Activated naive CD4-positive, alpha-beta T cell treated with anti-CD3 and anti-CD28 coated beads, Interleukin-2, amount 10 ng/mL, durations not matched to agents 7 days and 5 days (primary cell): ENCODE measurements at places on chromosomes 11 and 22.

GRCh38 chr22:19106886-19107729, 15.1 kb downstream of the DGCR2 start:
- DNase-seq = no peak

DNA sequence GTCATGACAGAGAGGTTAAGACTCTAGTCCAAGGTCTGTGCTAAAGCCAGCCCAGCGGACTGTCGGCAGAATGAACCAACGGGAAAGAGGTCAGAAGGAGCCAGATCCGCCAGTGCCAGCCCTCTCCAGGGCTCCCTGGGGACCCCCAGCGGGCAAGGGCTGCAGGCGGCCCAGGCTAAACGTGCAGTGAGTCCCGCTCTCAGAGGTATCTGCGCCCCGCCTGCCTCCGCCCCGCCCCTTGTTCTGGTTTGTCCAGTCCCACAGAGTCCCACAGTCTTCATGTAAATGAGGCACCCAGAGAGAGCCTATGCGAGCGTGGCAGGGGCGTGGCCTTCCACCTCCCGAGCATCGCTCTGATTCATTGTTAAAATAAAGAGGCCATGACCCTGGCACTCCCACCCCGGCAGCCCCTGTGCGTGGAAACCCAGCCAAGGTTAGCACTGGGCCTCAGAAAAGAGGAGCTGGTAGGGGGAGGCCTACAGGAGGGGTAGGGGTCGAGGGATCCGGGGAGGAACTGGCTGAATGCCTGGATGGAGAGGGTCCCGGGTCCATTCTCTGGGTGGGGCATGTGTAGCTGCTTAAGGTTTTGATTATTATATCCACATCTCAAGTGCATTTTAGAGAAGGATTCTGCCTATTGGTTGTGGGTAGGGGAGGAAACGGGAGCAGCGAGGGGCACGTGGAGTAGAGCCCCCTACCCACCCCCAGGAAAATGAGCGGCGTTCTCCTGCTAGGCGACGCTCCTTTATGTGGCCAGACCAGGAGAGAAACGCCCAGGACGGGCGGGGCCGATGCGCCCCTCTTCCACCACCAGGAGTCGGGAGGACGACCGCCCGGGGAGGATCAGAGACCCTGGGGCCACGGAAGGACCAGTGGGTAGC, at the start of gene TRIOBP:
Gene TRIOBP (plus strand): TSS at position 392 of the 881 bp plus-strand sequence. CDS start 4,318 bp downstream, outside the sequence.
- peak; percentile 96 for DNase-seq

GRCh38 chr22:37659066-37659896, 758 bp downstream of the PDXP start:
- peak; percentile 55 for DNase-seq

DNA sequence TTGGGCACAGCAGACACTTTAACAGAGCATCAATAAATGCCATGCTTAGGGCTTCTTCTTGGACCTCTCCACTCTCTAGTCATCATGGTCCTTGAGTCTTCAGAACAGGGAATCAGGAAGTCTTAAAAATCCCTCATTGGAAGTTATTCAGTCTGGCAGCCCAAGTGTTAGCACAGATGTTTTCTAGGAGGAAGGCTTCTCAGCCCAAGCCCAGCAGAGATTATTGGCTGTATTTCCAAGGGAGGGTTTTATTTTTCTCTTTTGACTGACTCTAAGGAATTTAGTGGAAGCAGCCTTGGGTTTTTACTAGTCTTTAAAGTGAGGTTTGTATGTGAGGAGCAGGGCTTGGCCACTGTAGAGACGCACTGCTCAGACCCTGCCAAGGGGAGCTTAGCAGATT, 41.9 kb downstream of the CEP164 start:
- no peak for DNase-seq

GRCh38 chr11:20089367-20089766, 70.9 kb downstream of the DBX1 start:
- DNase-seq = no peak

DNA sequence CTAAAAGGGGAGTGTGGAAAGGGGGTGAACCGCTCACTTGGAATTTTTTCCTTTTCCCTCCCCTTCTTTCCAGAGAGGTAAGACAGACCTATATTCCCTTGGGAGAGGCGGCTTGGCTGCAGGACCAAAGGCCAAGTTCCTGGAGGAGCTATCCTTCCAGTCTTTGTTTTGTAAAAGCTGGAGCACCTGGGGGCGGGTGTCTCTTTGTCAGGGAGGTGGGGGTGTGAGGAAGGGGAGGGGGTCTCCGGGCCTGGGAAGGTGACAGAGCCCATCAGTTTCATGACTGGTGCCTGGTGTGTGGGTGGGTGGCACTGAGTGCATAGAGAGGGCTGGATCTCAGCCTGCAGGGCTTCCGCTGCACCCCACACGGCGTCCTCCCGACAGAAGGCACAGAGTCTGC, 18.5 kb downstream of the PTPN5 start:
- no peak for DNase-seq

DNA sequence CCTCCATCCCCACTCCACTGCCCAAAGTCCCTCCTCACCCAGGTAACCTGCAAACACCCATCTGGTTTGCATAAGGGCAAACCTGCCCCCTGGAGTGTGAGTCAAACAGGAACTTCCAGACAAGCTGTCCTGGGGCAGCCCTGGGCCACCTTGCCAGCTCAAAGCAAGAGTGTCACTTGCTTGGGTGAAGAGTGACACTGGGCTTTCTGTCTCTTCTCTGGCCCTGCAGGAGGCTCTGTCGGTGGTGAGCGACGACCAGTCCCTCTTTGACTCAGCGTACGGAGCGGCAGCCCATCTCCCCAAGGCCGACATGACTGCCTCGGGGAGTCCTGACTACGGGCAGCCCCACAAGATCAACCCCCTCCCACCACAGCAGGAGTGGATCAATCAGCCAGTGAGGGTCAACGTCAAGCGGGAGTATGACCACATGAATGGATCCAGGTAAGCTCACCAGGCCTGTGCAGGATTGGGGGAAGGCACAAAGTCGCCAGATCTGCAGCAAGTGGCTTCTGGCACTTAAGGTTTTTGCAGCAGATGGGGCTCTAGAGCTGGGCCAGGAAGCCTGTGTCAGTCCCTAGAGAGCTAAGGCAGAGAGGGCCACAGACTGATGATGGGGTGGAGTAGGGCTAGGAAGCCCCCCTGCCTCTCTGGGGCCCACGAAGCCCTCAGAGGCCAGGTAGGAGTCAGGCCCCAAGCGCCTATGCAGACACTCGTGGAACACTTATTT, 64.2 kb downstream of the FLI1 start:
- peak; percentile 31 for DNase-seq

DNA sequence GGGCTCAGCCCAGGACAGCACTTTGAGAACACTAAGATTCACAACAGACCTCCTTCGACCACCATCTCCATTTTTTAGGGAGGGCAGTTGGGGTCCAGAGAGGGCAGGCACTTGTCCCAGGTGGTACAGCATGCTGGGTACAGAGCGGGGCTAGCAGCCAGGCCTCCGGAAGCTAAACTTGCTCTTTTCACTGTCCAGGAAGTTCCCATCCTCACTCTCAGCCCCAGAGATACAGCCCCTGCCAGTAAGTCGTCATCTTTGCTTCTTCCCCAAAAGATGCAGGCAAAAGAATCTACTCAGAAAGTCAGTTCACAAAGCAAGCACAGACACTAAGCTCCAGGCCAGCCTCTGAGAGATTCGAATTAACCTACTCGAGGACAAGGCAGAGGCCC, 6.7 kb upstream of the RAB3IL1 start:
- no peak for DNase-seq

DNA sequence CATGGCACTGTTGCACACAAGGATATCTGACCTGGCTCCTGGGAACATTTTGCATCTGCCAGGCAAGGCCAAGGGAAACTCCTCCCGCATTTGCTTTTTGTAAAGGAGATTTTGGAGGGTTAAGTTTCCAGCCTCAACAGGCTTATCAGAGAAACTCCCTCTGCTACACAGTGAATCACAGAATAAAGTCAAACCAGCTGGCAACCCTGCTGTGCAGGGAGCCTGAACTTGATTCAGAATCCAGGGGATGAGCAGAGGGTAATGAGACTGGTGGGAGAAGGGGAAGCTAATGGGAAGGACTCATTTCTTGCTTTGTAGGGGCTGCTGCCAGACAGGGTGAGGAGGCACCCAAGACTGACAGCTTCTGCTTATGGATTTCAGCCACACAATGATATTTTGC, 185.3 kb upstream of the ISX start:
- no peak for DNase-seq

- no peak for DNase-seq
These were observed 12.4 kb upstream of the SYN3 start for GRCh38 chr22:33070600-33070999.

DNA sequence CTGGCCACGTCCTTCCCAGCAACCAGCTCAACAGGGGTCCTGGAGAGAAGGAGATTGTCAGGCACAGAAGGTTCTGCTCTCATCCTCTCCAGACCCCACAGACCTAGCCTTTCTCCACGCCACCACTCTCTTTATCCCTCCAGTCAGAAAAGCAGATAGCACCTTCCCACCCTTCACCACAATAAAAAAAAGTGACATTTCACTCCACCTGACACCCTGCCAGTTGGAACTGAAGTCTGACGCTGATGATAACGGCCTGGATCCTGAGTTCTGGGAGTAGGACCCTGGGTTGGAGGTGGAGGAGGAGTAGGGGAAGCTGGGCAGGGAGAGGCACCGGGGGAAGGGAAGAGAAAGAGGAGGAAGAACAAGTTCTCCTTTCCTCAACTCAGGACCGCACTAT, 127.5 kb upstream of the ANO1 start:
- DNase-seq = no peak

- no peak for DNase-seq
These were observed 795.5 kb downstream of the METTL15 start for GRCh38 chr11:28903716-28904115.

DNA sequence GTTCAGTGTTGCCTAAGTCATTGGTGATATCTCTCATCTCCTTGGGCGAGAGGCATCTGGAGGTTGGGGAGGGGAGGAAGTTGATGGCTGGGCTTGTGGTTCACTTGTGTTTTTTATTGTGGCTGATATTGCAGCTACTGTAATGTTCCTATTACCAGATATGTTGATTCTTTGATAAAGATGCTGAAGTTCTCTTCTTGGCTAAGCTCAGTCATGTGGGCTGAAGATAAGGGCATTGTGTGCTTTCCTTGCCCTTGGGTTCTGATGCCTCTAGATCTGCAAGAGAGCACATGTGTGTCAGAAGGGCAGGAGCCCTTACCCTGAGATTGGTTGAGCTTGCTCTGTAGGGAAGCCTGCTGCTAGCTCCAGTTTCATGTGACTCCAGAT, 12.0 kb downstream of the STX3 start:
- DNase-seq = peak; percentile 65
